Nephron progenitor cell (in vitro differentiated cells): ENCODE measurements at places on chromosomes 1 and 21.

DNA sequence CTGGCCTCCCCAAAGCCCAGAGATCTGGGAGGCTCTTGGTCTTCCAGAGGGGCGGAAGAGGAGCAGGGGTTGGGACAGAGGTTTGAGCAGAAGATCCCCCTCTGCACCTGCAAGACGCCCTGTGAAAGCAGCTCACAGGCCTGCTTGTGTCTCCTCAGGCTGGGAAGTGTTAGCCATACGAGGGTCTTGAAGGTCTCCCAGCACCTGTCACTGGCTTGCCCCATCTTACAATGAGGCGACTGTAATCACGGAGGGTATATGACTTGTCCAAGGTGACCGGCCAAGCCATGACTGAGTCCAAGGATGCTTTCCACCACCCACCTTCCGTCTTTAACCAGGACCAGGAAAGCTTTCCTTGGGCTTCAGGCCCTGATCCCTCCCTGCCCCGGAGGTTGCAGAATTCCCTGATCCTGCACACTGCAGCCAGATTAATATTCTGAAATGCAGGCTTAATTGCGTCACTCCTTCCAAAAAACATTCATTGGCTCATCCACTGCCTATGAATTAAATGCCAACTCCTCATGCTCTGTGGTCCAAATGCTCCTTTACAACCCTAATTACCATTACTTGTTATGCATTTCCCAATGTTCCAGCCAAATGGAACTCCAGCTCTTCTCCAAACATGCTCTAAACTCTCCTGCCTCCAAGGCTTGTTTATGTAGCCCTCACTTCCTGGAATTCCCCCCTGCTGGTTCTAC, 64.0 kb downstream of the DDX20 start:
- DNase-seq, result no peak

DNA sequence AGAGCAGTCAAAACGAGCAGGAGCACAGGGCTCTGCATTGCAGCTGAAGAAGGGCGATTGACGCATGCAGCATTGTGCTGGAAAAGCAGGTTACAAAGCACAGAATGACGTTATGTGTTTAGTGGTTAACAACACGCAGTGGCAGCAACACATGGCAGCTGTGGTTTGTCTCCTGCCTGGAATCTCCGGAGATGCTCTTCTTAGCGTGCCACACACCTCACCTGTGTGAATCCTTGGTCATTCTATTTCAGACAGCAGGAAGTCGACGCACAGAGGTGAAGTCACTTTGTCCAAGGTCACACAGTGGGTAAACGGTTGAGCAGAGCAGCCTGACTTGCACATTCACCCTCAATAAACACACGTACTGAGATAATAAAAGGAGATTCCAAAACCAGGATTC, 14.7 kb downstream of the OBSCN start:
- DNase-seq, result no peak

- peak; percentile 61 for DNase-seq
Observed at GRCh38 chr1:169106921-169107602, 572 bp downstream of the ATP1B1 start.

DNA sequence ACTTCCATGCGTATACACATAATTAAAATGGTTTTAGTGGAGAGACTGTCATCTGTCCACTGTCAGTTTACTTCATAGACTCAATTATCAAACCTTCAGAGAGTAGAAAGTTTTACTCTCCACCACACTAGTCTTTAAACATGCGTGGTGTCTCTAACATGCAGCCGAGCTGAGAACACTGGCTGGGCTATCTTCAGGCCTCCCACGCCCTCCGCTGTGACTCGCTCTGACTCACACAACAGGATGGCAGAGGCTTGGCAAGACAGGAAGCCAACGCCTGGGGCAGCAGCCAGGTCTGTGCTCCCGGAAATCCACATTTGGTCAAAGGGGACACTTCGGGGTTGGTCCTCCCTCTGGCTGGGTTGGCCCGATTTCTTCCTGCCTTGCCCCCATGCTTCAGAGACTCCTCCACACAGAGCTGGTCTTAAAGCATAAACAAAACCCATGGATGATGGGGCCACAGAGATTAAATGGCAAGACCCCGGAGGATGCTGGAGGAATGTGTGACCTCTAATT, 22.7 kb upstream of the IFNGR2 start:
- no peak for DNase-seq

DNA sequence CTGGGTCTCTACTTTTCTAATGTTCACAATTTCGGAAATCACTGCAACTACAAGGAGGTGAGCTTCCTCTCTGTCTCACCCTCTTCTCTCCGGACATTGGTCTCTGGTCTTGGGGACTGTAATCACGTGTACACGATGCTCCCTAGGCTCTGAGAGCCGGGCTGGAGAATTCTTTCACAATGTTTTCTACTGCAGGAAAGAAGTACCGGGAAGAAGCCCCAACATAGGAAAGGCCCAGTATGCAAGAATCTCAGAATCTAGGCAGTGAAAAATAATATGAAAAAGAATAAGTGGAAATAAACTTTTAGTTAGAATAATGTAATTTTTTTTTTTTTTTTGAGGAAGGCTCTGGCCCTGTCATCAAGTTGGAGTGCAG, 13.5 kb upstream of the HJV start:
- no peak for DNase-seq

GRCh38 chr21:34967509-34968289, 81.4 kb downstream of the RUNX1 start:
- DNase-seq, result no peak

DNA sequence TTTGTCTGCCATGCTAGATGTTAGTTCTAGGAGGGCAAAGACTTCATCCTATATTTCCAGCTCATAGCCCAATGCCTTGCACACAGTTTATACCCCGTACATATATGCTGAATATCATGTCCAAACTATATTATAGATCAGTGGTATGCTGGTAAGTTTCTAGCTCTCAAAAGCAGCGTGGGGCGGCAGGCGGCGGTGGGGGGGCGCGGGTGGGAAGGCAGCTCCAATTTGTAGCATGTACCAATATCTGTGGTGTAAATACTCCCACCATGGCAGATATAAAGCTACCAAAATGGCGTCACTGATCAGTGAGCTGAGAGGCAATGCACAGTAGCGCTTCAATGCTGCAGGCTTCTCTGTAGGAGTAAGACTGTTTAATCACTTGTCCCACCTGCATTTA, 77.1 kb downstream of the PATJ start:
- no peak for DNase-seq

GRCh38 chr1:146032631-146033219, 11.2 kb upstream of the HJV start:
- no peak for DNase-seq

GRCh38 chr1:236922190-236922589, 82.1 kb downstream of the MT1HL1 start:
- DNase-seq, result no peak

DNA sequence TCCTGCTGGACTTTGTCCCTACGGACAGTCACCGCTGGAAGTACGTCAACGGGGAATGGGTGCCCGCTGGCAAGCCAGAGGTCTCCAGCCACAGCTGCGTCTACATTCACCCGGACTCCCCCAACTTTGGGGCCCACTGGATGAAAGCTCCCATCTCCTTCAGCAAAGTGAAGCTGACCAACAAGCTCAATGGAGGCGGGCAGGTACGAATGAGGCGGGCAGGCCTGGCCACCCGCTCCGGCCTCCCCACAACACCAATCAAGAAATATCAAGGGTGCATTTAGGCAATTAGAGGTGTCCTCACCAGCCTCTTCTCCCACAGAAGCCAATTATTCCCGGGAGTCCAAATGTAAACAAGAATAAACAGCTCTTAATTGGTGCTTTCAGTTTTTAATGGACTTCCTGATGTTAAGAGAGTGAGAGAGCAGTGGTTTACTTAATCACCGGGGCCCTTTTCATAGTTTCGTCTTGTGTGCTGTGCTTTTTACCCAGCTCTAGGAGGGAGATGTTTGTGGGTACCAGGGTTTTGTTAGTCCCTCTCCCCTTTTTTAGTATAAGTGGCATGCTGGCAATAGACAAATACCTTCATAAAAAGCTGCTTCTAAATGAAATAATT, 10.7 kb downstream of the TBX19 start:
- DNase-seq, result no peak

DNA sequence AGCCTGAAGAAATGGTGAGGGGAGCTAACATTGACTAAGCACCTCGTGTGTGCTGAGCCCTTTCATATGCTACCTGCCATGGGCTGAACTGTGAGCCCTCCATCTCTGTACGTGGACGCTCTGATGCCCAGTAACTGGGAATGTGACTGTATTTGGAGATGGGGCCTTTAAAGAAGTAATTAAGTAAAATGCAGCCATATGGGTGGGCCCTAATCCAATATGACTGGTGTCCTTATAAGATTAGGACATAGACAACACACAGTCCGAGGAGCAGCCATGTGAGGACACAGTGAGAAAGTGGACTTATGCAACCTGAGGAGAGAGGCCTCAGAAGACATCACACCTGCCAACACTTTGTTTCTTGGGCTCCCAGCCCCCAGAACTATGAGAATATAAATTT, 92.7 kb upstream of the ATP1B1 start:
- no peak for DNase-seq

DNA sequence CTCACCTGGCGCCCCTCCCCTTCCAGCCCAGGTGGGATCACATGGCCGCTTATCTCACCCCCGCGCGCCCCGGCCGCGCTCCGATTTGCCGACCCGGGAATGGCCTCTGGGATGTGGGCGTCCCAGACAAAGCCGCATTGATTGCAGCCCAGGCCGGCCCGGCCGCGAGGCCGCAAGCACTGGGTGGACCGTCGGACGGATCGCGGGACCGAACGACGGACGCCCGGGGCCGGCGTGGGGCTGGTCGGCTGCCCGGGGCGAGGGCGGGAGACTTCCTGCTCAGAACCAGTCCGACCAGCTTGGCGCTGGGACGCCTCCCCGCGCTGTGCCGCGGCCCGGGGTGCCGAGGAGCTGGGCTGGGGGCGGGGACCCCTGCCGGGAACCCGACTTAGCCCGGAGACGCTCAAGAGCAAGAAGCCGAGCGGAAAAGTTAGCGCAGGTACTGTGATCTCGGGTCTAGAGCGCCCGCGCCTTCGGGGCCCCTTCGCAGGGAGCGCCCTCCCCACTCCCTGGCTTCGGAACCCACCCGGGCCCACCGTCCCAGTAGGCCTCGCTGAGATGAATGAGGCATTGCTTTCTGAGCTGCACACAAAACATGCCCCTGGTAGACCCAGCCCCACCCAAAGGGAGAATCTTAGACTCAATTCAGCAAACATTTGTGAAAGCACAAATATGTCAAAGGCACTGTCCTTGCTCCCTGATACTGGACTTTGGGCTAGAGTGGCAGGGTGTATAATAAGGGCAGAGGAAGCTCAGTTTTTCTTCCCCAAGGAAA, 415 bp upstream of the LAD1 start:
- DNase-seq, result peak; percentile 49

- no peak for DNase-seq
Observed at GRCh38 chr1:167491586-167492461, 26.5 kb downstream of the CD247 start.

DNA sequence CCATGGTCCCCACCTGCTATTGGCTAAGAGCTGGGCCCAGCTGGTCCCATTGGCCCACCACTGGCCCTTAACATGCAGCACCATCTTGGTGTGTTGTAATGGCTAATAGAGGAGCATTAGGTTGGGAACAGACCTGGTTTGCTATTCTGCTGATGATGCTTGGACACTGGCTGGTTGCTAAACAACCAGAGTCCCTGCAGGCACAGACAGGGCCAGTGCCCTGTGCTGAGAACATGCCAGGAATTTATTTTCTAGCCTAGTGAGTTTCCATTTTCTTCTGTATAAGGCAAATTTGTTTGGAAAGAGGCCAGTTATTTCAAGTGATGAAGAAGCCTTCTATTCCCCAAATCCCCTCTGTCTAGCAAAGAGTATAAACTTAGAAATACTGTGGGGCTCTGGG, 42.9 kb upstream of the TDRD10 start:
- no peak for DNase-seq

DNA sequence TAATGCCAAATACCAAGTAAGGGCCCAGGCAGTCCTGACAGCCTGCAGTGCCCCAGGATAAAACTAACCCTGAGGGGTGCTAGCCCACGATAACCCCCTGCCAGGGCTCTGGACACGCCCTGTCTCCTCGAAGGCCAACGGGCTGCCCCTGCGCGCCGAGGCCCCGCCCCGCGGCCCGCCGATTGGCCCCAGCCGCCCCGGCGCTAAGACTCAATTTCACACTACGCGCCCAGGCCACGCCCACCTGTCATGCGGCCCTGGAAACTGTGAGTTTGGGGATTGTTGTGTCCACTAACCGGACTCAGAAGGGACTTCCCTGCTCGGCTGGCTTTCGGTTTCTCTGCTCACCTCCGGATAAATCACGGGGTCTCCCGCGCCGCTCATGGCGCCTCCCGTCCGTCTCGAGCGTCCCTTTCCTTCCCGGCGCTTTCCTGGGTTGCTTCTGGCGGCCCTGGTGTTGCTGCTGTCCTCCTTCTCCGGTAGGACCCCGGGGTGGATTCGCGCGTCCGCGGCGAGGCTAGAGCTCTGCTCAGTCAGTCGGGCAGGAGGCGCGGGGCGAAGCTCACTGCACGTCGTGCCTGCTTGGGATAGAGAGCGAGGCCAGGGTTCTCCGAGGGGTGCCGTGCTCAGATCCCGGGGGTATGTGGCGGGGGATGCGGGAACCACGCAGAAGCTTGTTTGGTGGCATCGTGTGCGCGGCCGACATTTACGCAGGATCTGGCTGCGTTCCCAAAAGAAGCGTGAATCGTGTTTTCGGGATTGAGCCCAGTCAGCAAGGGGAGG, at the start of gene CR1L:
Gene CR1L (plus strand): TSS at position 282 of the 783 bp plus-strand sequence. CDS start 101 bp downstream, at position 383.
- DNase-seq, result no peak

GRCh38 chr21:43369124-43369523, 57.8 kb downstream of the SIK1 start:
- DNase-seq, result no peak

DNA sequence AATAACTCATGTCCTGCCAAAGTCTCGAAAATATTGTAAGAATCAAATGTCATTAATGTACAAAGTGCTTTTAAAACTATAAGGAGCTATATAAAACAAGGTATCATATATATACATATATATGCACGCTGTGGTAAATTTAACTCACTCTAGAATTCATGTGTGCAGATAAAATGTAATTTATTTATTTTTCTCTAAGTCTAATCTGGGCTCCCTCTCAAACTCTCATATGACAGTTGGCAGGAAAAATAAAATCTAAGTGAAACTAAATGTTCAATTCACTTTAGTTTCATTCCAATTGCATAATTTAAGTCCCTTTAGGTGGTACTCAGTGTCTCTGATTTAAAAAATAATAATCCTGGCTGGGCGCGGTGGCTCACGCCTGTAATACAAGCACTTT, 372.0 kb upstream of the DAB1 start:
- DNase-seq, result no peak

DNA sequence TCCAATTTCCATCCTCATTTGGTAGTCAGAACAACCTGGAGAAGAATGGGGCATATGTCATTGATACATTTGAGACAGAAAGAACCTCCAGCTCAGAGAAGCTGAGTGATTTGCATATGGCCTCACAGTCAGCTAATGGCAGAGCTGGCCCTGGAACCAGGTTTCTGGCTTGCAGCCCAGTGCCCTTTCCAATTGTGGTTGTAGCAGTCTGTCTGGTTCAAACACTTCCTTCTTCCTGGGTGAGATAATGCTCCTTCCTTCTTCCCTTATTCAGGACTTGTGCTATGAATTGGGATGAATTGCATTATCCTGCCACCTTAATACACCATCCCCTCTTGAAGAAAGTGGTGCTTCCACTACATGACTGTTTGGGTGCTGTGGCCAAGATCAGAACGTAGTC, 24.2 kb downstream of the SLC5A9 start:
- DNase-seq, result no peak
